NCI-H82 (cell line): ENCODE measurements at places on chromosomes 13 and 19.

- DNase-seq, result peak; percentile 78
These were observed 60.6 kb downstream of the LNX2 start for GRCh38 chr13:27559719-27560118.

DNA sequence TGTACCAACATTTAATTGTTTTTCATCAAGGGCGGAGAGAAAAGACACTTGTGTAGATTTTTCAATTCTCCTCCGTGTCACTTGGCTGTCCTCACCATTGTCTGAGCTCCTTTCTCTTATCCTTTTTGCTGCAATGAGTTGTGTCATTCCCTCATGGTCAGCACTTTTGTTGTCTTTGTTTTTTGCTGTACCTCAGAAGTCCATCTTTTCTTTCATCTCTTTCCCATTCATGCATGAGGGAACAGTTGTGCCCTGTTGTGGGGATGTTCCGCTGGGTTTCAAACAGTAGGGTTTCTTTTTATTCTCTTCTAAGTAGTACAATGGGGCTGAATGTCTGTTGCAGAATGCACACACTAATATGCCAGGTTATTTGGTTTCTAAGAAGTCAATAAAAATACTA is 222.6 kb downstream of the TM9SF2 start:
- DNase-seq, result no peak

DNA sequence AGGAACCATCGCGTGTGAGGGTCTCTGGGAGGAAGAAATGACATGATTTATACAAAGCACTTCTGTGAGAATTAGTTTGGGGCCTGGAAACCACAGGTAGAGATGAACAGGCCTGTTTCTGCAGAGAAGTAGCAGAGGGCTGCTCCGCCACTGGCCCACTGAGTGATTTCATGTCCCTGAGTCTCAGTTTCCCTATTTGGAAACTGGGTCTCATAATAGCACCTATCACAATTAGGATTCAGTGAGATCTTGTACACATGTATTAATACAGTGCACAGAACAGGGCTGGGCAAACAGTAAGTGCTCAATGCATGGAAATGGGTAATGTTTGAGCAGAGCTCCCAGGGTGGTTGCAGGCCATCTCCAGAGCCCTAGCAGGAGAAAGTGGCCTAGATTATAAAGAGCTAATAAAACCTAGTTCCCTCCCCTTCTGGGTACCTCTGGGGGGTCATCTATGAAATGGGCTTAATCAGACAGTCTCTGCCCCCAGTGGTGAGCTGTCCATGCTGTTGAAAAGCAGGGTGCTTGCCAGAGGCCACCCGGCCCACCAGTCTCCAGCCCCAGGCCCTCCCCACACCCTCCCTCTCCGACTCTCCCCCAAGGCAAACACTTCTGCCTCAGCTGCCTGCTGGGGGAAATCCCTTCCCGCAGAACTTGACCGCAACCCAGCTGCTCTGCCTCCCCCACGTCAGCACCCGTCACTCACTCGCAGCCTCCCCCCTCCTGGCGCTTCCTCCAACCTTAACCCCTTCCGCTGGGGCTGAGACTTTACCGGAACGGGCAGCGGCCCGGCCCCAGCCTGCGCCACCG is 4.5 kb downstream of the BCL3 start:
- peak; percentile 86 for DNase-seq

- DNase-seq, result no peak
These were observed 2659.4 kb upstream of the PCDH20 start for GRCh38 chr13:64074971-64075474.

GRCh38 chr13:83162493-83162892 is 719.8 kb downstream of the SLITRK1 start:
- DNase-seq, result peak; percentile 63

GRCh38 chr13:25860862-25861261 is 191.0 kb downstream of the SHISA2 start:
- DNase-seq, result no peak

DNA sequence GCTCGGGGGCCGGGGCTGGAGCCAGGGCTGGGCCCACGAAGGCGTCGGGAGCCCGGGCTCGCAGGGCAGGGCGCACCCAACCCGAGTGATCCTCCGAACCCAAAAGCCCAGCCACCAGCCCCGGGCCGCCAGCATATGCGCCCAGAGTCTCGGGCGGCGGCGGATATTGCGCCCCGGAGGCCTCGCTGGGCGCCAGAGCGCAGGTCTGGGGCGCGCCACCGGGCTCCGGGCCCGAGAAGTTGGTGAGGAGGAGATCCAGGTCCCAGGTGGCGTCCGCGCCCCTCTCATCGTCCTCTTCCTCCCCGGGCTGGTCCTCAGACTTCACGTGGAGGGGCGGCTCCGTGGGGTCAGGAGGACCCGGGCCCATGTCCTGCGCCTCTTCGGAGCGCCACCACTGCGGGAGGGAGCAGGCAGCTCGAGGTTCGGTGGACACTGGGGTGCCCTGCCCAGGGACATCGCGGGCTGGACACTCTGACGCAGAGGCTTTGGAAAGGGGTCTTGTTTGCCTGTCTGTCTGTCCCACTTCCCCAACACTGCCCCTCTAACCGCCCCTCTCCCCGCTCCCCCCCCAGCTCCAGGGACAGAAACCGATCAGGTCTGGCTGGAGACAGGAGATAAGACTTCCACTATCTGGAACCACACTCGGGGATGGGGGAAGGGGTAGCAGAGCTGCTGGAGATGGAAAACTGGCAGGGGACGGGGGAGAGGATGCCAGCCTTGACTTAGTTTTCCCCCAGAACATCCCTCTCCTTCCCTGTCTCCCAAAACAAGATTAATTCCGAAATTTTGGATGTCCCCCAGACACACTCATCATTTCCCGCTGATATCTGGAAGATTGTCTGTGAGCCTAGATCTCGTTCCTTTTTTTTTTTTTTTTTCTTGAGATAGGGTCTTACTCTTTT is 1.0 kb downstream of the KLF1 start:
- no peak for DNase-seq

GRCh38 chr13:76086729-76087128 is 450.6 kb downstream of the LMO7 start:
- peak; percentile 18 for DNase-seq

DNA sequence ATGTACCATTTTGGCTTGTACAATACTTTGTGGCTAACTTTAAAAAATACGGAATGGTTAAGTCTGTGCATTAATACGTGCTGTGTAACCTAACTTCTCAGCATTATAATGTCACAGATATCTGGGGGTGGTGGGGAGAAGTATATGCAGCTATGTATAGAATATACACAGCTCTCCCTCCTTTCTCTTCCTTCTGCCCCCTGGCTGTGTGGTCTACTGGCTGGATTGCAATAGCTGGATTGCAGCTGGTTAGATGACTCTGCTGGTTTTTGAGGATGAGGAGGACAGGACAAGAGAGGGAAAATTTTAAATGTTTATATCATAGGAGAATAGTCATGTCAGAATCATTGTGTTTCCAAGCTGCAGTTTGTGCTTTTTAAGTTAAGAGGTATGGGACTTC is 9.7 kb downstream of the RNASEH2B start:
- DNase-seq, result no peak

GRCh38 chr13:110183910-110184309 is 123.0 kb downstream of the COL4A1 start:
- peak; percentile 98 for DNase-seq
